Activated T-cell treated with anti-CD3 and anti-CD28 coated beads, Interleukin-2, amount 50 U/mL, for 48 hours (primary cell): ENCODE measurements at places on chromosomes 11 and 22.

- peak; percentile 44 for DNase-seq
Measured at GRCh38 chr11:82995754-82996398, 75.8 kb downstream of the RAB30 start.

DNA sequence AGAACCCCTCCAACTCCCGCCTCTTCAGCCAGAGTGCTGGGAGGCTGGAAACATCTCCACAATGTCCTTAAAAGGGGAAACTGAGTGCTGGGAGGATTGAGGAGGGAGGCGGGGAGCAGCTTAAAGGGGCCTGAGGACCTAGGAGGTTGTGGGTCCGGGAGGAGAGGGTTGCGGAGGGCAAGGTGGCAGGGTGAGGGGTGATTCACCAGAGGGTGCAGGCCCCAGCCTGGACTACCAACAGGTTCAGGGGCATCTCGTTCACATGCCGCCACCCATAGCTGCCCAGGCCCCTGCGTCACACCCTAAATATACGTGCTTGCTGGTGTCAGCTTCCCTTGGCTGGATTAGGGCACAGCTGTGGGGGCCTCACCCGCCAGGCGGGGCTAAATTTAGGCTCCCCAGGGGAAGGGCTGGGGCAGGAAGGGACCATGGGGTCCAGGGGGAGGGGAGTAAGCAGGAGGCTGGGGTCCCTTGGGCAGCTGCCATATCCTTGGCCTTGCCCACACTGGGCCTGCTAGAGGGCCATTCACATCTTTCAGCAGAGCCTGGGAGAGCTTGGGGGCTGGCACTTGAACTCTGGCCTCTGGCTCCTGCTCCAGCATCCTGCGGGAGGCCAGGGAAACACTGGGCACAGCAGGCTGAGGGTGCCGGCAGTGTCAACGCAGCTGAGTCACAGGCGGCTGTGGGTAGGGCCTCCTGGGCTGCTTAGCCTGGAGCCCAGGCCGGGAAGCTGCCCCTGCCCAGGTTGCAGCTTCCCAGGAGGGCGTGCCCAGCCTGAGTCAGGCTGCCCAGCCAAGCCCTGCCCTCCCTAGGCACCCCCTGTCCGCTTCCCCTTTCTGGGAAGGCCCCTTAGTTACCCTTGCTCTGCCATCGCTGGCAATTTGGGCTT lies 1.3 kb downstream of the EHBP1L1 start:
- peak; percentile 61 for DNase-seq

DNA sequence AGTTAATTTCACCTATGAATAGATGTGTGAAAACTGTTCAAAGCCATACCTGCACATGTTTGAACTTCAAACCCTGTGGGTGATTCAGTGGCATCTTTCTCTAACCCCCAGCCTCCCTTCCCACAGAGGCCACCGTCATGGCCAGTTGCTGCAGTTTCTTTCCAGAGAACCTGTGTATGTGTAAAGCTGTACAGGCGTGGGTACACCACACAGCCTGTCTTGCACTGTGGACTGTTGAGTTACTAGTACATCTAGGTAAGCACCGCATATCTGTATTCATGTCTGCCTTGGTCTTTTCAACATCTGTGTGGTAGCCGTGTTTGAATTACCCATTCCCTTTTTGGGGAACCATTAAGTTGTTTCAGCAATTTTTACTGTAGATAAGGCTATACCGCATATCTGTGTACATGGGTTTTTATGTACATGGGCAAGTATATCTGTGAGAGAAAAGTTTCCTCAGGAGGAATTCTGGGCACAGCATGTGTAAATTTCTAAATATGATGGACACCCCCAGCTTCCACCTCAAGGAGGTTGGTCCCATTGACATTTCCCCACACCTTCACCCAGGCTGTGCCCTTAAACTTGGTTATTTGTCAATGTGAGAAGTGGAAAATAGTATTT lies 13.9 kb downstream of the NEAT1 start:
- no peak for DNase-seq

- DNase-seq, result no peak
Measured at GRCh38 chr11:5553343-5553742, 5.0 kb upstream of the OR52H1 start.

GRCh38 chr11:102599642-102600261 lies 25.4 kb downstream of the MMP20 start:
- DNase-seq, result no peak
